ENCODE measurements at places on chromosomes 7 and 10.

DNA sequence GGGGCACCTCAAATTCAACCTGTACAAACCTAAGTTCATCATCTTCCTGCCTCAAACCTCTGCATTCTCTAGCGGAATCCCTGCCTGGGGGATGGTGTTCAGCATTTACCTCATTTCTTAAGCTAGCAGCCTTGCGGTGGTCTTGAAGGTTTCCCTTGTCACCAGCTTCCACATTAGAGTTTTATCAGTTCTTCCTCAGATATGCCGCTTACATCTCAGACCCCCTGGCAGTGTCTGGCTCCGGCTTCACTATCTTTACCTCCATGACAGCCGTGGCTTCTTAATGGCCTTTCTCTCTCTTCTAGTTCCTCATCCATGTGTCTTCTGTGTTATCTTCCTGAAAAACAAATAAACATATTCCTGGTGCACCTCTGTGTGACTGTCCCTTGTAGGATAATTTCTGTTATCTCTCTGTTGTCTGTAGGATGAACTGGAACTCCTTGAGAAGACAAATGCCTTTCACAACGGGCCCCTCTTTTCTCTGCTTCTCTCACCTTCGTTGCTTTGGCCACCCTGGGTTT lies 101.1 kb upstream of the BMPER start:
- no peak for DNase-seq

- no peak for DNase-seq
Observed at GRCh38 chr10:43261578-43262396, 5.1 kb downstream of the RASGEF1A start.

DNA sequence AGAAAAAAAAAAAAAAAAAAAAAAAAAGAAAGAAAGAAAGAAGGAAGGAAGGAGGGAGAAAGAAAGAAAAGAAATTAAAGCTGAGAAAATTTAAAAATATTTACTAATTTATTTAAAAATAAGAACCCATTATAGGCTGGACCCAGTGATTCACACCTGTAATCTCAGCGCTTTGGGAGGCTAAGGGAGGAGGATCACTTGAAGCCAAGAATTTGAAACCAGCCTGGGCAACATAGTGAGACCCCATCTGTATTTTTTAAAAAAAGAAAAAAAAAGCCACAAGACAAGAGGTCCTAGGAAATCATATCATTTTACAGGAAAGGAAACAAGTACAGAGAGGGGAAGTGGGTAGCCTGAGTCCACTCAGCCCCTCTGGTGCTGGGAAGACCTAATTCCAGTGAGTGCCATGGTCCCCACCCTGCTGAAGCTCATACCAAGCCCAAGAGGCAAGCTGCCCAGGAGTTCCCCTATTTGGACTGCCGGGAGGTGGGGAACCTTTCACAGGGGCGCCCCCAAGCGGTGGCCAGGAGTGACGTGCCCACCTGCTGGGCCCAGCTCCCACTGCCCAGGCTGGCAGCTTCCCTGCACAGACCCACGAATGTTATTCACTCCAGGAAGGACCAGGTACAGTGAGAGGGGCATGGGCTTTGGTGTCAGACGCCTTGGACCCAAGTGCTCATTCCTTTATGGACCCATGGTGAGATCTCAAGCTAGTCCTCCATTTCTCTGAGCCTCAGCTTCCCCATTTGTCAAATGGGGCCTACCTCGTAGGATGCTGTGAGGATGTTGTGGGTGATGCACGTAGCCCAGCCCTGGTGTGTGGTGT lies 133.6 kb downstream of the ZMIZ1 start:
- DNase-seq = no peak

GRCh38 chr10:110493832-110494426 lies 3.8 kb upstream of the DUSP5 start:
- DNase-seq = no peak
